ENCODE measurements at places on chromosomes 4 and X. TPM values are rescaled to one million over a fixed set of nuclear protein-coding genes. Genes with fewer than 3 reads are reported as not detected.

DNA sequence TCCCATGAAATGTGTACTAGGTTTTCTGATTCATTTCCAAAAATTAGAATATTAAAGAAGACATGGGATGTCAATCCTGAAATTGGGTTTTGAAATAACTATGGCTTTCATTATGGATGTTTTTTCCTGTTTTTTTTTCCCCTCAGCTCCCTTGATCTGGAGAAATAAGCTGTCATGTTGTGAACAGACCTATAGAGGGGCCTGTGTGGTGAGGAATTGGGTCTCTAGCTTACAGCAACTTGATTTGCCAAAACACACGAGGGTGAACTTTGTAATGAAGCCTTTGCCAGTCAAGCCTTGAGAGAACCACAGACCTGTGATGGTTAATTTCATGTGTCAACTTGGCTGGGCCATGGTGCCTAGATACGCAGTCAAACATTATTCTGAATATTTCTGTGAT is 2413.6 kb downstream of the PCDH7 start:
- no peak overlapping the region for H3K4me3 ChIP-seq
- no peaks in the 10 kb centered on the region for H3K36me3 ChIP-seq
- no peak for DNase-seq
- H3K27me3 ChIP-seq: no peaks in the 10 kb centered on the region
- H3K4me1 ChIP-seq: no peaks in the 10 kb centered on the region

Gene DUSP9
- 0.74 TPM for total RNA-seq

DNA sequence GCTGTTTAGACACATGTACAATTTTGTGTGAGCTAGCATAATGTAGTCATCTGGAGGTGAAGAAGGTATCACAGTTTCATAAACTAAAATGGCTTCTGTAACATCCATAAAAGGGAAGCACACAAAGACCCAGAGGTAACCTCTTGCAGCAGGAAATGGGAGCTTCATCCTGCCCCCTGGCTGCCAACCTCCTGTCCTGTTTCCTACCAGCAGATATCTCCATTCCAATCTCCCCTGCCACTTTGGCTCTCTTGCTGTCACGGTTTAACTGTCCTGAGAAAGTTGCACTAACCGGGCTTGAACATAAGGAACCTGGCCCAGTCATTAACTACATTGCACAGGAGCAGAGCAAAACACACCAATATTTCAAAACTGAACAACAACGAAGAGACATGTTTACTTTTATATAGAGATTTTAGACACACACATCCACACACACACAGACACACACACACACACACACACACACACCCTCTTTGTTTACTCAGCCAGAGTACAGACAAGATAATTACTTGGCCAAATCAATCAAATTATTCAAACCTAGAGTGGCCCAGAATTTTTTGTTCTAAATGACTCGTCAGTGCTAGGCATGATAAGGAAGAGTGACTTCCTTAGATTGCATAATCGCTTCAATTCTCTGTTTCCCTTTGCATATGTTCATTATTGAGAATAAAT is 24.2 kb downstream of the MID2 start:
- no peaks in the 10 kb centered on the region for H3K36me3 ChIP-seq
- no peaks in the 10 kb centered on the region for H3K27me3 ChIP-seq
- H3K27ac ChIP-seq: no peak overlapping the region

Gene UGT2B10
- not detected for total RNA-seq

- H3K27me3 ChIP-seq: no peaks in the 10 kb centered on the region
- H3K36me3 ChIP-seq: no peaks in the 10 kb centered on the region
- H3K4me1 ChIP-seq: peaks cover 6% of the 10 kb centered on the region
- no peak overlapping the region for H3K4me3 ChIP-seq
- no peak overlapping the region for H3K27ac ChIP-seq
These were observed 38.6 kb upstream of the CEP135 start for GRCh38 chr4:55910140-55910539.

DNA sequence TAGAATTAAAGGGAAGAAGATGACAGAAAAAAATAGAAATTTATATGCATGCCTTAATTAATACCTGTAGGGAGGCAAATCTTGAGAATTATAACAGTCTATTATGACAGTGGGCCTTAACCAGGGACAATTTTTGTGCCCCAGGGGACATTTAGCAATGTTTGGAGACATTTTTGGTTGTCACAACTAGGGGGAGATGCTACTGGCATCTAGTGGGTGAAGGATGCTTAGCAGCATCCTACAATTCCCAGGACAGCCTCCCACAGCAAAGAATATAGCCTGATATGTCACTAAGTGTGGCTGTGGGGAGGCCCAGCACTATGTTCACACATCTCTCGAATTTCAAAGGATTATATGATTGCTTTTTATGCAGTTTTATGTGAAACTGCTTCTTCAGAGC is 10.5 kb downstream of the GPR82 start:
- H3K27ac ChIP-seq: no peak overlapping the region
- no peak overlapping the region for H3K4me3 ChIP-seq
- no peaks in the 10 kb centered on the region for H3K27me3 ChIP-seq
- H3K36me3 ChIP-seq: no peaks in the 10 kb centered on the region
- H3K4me1 ChIP-seq: no peaks in the 10 kb centered on the region
- no peak for DNase-seq

DNA sequence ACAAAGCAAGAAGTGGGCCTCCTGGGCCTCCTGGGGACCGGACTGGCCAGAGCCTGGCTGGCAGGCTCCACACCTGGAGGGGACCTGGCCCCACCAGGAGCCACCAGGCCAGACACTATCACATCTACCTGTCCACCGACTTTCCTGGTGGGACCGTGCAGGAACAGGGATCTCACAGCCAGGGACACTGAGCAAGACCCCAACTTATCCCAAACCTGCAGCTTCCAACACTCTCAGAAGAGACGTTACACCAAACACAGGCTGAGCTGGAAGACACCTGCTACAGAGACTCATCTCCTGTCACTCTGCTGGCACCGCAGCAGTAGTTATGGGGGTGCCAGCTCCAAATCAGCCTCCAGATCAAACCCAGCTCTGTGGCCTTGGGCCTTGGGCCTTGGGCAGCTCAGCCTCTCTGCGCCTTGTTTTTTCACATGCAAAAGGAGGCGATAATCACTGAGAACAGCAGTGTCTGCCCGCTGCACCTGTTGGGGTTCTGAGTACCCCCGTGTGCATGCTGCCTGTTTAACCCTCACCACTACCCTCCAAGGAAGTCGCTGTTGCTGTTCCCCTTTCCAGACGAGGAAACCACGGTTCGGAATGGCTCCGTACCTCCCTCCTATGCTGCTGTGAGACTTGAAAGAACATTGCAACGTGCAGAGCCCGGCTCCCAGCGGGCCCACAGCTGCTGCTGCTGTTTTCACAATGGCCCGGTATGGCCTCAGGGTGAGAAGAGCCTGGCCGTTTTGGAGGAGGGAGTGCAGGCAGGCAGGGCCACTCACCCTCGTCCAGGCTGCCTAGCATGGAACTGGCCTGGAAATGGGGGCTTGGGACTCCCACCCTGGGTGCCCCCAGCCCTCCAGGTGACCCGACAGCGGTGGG is 69.6 kb downstream of the ADRA2C start:
- H3K4me3 ChIP-seq: no peak overlapping the region
- DNase-seq: no peak
- no peaks in the 10 kb centered on the region for H3K36me3 ChIP-seq
- no peaks in the 10 kb centered on the region for H3K4me1 ChIP-seq
- peaks cover 4% of the 10 kb centered on the region for H3K27me3 ChIP-seq

GRCh38 chrX:31070057-31070468 is 1.8 kb downstream of the FTHL17 start:
- no peaks in the 10 kb centered on the region for H3K27me3 ChIP-seq
- no peak for DNase-seq
- H3K36me3 ChIP-seq: no peaks in the 10 kb centered on the region
- H3K4me1 ChIP-seq: no peaks in the 10 kb centered on the region
- H3K27ac ChIP-seq: no peak overlapping the region
- H3K4me3 ChIP-seq: no peak overlapping the region

Gene SRPX
- total RNA-seq: 118 TPM

DNA sequence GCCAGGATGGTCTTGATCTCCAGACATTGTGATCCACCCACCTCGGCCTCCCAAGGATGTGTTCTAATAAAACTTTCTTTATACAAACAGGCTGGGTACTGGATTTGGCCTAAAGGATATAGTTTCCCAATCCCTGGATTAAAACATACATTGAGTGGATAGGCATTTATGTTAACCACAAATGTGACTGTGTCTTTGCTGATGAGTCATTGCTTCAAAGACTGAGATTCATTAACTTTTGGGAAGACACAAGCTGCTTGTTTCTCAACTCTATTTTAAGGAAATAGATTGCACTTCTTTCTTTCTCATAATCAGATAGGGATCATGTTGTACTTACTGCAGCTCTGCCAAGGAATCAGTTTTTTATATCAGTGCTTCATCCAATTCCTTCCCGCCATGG is 131.3 kb upstream of the AGA start:
- no peaks in the 10 kb centered on the region for H3K36me3 ChIP-seq
- H3K27ac ChIP-seq: no peak overlapping the region
- no peak overlapping the region for H3K4me3 ChIP-seq
- no peaks in the 10 kb centered on the region for H3K4me1 ChIP-seq

DNA sequence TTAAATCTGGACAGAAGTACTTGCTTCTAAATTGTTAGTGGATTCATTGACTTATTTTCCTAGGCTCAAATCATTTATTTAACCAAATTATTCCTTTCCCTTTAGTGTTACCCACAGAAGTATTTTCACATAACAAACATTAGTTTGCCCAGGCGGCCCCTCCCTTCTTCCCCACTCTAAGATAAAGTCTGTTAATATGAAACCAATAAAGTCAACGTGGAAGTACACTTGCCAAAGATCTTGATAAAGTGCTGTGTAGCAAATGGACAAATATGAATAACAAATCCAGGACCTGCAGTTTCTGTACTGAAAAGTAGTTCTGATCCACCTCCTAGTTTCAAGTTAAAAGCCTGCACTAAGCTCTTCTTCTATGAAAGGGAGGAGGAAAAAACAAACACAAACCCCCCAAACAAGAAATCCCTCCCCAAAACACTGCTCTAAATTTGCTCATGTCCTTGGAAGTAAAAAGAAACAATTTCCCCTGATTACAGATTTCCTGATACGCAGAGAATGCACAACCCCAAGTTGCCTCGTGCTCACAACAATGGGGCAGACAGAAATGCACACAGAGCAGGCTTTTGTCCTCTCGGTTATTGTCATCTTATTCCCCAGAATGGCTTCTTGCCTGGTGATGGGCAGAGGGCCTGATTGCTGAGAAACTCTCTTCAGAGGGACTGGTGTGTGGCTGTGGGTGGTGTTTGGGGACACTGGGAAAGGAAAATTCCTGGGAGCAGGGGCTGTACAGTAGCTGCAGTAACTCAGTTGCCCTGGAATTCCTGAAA is 23.2 kb downstream of the TMSB4X start:
- peaks cover 10% of the 10 kb centered on the region for H3K4me1 ChIP-seq
- DNase-seq: no peak
- no peak overlapping the region for H3K4me3 ChIP-seq
- no peak overlapping the region for H3K27ac ChIP-seq
- H3K27me3 ChIP-seq: no peaks in the 10 kb centered on the region

DNA sequence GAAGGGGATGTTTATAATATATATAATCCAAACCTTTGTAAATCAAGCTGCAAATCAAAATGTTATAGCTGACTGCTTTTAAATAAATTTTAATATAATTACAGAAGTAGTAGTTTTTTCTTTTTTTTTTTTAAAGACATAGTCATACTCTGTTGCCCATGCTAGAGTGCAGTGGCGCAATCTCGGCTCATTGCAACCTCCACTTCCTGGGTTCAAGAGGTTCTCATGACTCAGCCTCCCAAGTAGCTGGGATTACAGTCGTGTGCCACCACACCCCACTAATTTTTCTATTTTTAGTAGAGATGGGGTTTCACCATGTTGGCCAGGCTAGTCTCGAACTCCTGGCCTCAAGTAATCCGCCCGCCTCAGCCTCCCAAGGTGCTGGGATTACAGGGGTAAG is 178.7 kb downstream of the FBXW7 start:
- no peaks in the 10 kb centered on the region for H3K36me3 ChIP-seq
- H3K27me3 ChIP-seq: no peaks in the 10 kb centered on the region
- peaks cover 3% of the 10 kb centered on the region for H3K4me1 ChIP-seq
- H3K27ac ChIP-seq: no peak overlapping the region
- H3K4me3 ChIP-seq: no peak overlapping the region

DNA sequence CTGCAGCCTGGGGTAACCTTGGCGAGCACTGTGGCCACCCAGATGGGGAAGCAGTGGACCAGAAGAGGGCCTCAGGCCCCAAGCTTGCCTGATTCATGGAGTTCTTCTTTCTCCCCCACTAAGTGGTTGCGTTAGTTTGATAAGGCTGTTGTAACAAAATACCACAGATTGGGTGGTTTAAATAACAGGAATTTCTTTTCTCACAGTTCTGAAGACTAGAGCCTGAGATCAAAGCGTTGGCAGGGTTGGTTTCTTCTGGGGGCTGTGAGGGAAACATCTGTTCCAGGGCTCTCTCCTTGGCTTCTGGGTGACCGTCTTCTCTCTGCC is 105.7 kb upstream of the GATB start:
- H3K36me3 ChIP-seq: no peaks in the 10 kb centered on the region
- no peaks in the 10 kb centered on the region for H3K27me3 ChIP-seq
- H3K27ac ChIP-seq: no peak overlapping the region
- no peak for DNase-seq
- H3K4me1 ChIP-seq: no peaks in the 10 kb centered on the region

- no peaks in the 10 kb centered on the region for H3K36me3 ChIP-seq
- no peaks in the 10 kb centered on the region for H3K27me3 ChIP-seq
- H3K4me1 ChIP-seq: no peaks in the 10 kb centered on the region
- H3K27ac ChIP-seq: no peak overlapping the region
- no peak for DNase-seq
- no peak overlapping the region for H3K4me3 ChIP-seq
These were observed 748.6 kb downstream of the STPG2 start for GRCh38 chr4:97394653-97395052.

Gene ACSL1
- total RNA-seq: 106 TPM

Gene OFD1
- 49.1 TPM for total RNA-seq

Gene MCF2
- 0.25 TPM for total RNA-seq

Gene MAGEC3
- total RNA-seq: not detected

- H3K27me3 ChIP-seq: no peaks in the 10 kb centered on the region
- DNase-seq: no peak
- H3K36me3 ChIP-seq: no peaks in the 10 kb centered on the region
- no peak overlapping the region for H3K4me3 ChIP-seq
- no peaks in the 10 kb centered on the region for H3K4me1 ChIP-seq
- no peak overlapping the region for H3K27ac ChIP-seq
These were observed 173.2 kb downstream of the CBLL2 start for GRCh38 chrX:22445880-22446279.
